ENCODE measurements at places on chromosomes 2 and 18. TPM values are rescaled to one million over a fixed set of nuclear protein-coding genes. Genes with fewer than 3 reads are reported as not detected.

POTEC gene
- total RNA-seq, result not detected

HOXD11 gene
- total RNA-seq, result not detected

ARHGEF4 gene
- 6.2 TPM for total RNA-seq

PDE1A gene
- total RNA-seq, result 85.3 TPM

GPAT2 gene
- total RNA-seq, result 2.3 TPM

TMEM37 gene
- total RNA-seq, result 2.9 TPM

STAT4 gene
- 0.37 TPM for total RNA-seq

AQP4 gene
- total RNA-seq, result not detected

SLC5A7 gene
- not detected for total RNA-seq

PARD3B gene
- total RNA-seq, result 2.4 TPM

CPO gene
- total RNA-seq, result not detected

ADAM23 gene
- 5.7 TPM for total RNA-seq

SLC35F5 gene
- 43.6 TPM for total RNA-seq

UGT1A3 gene
- total RNA-seq, result not detected

FBXO41 gene
- 1.7 TPM for total RNA-seq

PER2 gene
- 4.6 TPM for total RNA-seq

BMP10 gene
- not detected for total RNA-seq

DNAJC5G gene
- total RNA-seq, result not detected

APLF gene
- 4.6 TPM for total RNA-seq

RAB17 gene
- total RNA-seq, result 0.81 TPM

TEX51 gene
- not detected for total RNA-seq

PRSS56 gene
- not detected for total RNA-seq

IL1R1 gene
- total RNA-seq, result 506 TPM

SERPINB10 gene
- total RNA-seq, result not detected

LYPD6 gene
- total RNA-seq, result not detected

HNMT gene
- total RNA-seq, result 50.9 TPM

PPP1R1C gene
- total RNA-seq, result not detected

OXER1 gene
- not detected for total RNA-seq

LGALSL gene
- 5.7 TPM for total RNA-seq

CYBRD1 gene
- 319 TPM for total RNA-seq

KCNK3 gene
- 1.1 TPM for total RNA-seq

C2orf72 gene
- total RNA-seq, result 0.19 TPM

TFCP2L1 gene
- not detected for total RNA-seq

TWIST2 gene
- 94.5 TPM for total RNA-seq

TMEM247 gene
- total RNA-seq, result not detected

BCL11A gene
- not detected for total RNA-seq

SLC23A3 gene
- 0.25 TPM for total RNA-seq

FSHR gene
- total RNA-seq, result not detected

CNTNAP5 gene
- not detected for total RNA-seq

AQP12A gene
- total RNA-seq, result not detected

MLPH gene
- total RNA-seq, result 11.2 TPM

COL4A3 gene
- 4.2 TPM for total RNA-seq

HYCC2 gene
- 4.7 TPM for total RNA-seq

RTP5 gene
- not detected for total RNA-seq

DSEL gene
- 35.2 TPM for total RNA-seq

SERPINB11 gene
- not detected for total RNA-seq

TDRD15 gene
- total RNA-seq, result not detected

EIPR1 gene
- 14.8 TPM for total RNA-seq

OLA1 gene
- 77.2 TPM for total RNA-seq

ABCG8 gene
- not detected for total RNA-seq

RSAD2 gene
- total RNA-seq, result 1.1 TPM

HOXD9 gene
- 0.12 TPM for total RNA-seq

POLR1B gene
- total RNA-seq, result 10.5 TPM

Measured in cardiac ventricle fibroblast (primary cell).